ENCODE measurements at places on chromosomes 2 and 18.

GRCh38 chr2:176656038-176656775 is 387.0 kb downstream of the MTX2 start:
- DNase-seq = no peak

DNA sequence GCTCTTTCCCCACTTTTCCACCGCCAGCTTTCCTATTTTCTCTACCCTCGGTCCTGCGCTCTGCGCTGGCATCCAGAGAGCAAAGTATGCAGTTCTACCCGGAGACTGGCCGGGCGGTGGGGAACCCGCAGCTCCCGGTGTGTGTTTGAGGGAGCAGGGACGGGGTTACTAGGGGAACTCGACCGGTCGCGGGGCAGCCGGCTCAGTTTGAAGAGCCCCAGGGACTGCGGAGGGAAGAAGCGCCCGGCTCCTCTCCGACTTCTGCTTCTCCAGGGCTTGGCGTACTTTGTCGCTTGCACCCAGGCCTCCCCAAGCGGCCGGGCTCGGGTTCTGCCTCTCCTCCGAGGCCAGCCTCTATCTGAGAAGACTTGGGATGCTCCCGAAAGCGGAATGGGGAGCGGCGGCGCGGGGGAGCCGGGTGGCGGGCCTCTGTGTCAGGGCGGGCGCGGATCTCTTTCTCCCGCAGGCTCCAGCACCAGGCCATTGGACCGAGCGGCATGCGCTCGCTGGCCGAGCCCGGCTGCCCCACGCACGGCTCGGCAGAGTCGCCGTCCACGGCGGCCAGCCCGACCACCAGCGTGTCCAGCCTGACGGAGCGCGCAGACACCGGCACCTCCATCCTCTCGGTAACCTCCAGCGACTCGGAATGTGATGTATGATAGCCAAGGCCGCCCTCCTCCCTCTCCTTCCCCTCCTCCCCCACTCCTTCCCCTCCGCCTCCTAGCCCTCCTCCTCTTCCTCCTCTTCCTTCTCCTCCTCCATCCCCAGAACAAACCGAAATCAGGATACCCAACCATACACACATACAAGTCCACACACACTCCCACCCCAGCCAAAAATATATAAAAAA is 2.8 kb downstream of the SIX3 start:
- DNase-seq = no peak

GRCh38 chr2:157053876-157054275 is 203.6 kb upstream of the GALNT5 start:
- DNase-seq = no peak

GRCh38 chr2:177763531-177764265 is 308.9 kb downstream of the PDE11A start:
- DNase-seq = no peak

DNA sequence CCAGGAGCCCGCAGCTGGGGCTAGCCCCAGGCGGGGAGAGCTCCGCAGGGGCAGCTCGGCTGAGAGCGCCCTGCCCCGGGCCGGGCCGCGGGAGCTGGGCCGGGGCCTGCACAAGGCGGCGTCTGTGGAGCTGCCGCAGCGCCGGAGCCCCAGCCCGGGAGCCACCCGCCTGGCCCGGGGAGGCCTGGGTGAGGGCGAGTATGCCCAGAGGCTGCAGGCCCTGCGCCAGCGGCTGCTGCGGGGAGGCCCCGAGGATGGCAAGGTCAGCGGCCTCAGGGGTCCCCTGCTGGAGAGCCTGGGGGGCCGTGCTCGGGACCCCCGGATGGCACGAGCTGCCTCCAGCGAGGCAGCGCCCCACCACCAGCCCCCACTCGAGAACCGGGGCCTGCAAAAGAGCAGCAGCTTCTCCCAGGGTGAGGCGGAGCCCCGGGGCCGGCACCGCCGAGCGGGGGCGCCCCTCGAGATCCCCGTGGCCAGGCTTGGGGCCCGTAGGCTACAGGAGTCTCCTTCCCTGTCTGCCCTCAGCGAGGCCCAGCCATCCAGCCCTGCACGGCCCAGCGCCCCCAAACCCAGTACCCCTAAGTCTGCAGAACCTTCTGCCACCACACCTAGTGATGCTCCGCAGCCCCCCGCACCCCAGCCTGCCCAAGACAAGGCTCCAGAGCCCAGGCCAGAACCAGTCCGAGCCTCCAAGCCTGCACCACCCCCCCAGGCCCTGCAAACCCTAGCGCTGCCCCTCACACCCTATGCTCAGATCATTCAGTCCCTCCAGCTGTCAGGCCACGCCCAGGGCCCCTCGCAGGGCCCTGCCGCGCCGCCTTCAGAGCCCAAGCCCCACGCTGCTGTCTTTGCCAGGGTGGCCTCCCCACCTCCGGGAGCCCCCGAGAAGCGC is 15.0 kb upstream of the GMPPA start:
- DNase-seq = no peak

GRCh38 chr18:62412231-62412979 is 87.3 kb downstream of the TNFRSF11A start:
- DNase-seq = no peak

- no peak for DNase-seq
These were observed 45.1 kb downstream of the ATIC start for GRCh38 chr2:215356948-215357461.

DNA sequence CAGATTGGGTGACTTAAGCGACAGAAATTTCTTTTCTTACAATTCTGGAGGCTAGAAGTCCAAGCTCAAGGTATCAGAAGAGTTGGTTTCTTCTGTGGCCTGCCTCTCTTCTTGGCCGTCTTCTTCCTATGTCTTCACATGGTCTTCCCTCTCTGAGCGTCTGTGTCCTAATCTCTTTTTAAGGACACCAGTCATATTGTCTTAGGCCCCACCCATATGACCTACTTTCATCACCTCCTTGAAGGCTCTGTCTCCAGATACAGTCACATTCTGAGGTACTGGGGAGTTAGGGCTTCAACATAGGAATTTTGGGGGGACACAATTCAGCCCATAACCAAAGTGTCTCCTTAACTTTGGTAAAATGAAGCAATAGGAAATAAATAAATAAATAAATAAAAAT is 110.9 kb upstream of the EPC2 start:
- DNase-seq = no peak

DNA sequence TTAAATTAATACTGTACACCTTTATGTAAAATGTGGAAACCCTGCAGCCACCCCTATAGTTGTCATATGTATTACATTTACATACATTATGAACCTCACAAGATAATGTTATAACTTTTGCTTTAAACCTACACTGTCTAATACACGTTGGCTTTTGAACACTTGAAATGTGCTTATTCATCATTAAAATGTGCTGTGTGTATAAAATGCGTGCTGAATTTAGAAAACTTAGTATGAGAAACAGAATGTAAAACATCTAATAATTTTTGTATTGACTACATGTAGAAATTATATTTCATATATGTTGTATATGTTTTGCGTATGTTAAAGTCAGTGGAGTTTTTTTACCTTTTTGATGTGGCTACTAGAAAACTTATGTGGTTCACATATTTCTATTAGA is 68.8 kb downstream of the MAPRE2 start:
- DNase-seq = no peak

All from NCI-H1417 treated with DMSO at 0.1 percent for 48 hours (cell line).